NCI-H1417 treated with DMSO at 0.1 percent for 48 hours (cell line): ENCODE measurements at places on chromosomes 2 and 18.

- no peak for DNase-seq
Observed at GRCh38 chr2:119350311-119350998, 16.2 kb downstream of the C2orf76 start.

DNA sequence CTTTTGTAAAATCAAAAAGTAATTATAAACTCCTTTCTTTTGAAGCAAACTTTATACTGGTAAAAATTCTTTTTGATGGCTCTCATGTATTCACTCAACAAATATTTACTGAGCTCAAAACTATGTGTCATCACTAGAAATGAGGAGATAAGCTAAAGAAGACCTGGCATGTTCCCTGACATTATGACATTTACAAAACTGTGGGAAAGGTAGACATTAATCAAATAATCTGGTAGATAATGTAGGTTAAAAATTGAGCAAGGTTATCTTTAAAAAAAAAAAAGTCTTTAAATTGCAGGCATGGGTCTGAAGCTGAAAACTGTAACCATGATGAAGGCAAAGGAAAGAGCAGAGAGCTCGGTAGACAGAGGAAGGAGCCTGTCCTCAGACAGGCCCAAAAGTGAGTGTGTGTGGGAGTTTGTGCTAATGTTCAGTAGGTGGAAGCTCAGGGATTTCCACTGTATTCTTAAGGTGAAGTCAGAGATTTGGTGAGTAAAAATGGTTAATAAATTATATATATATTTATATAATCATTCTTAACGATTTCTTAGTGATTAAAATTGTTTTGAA is 612.9 kb downstream of the LRP1B start:
- DNase-seq: no peak

GRCh38 chr2:47654790-47655562 is 128.0 kb upstream of the MSH6 start:
- no peak for DNase-seq

- no peak for DNase-seq
Observed at GRCh38 chr2:191297033-191297432, 51.8 kb downstream of the MYO1B start.

DNA sequence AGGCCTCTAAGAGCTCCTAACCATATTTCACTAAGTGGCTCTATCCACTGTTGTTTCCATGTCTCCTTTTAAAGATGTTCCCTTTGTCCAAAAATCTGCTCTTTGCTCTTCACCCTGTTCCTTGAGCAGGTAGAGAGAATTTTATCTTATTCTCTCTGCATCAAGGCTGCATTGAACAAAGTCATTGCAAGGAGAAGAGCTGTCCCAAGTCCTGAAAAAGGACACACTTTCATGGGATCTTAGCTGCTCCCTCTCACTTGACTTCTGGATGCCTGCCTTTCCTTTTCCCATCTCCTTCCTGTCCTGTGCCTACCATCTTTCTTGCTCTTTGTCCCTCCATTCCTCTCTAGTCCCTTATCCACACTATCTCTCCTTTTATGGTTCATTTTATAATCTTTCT is 235.2 kb upstream of the THSD7B start:
- no peak for DNase-seq

DNA sequence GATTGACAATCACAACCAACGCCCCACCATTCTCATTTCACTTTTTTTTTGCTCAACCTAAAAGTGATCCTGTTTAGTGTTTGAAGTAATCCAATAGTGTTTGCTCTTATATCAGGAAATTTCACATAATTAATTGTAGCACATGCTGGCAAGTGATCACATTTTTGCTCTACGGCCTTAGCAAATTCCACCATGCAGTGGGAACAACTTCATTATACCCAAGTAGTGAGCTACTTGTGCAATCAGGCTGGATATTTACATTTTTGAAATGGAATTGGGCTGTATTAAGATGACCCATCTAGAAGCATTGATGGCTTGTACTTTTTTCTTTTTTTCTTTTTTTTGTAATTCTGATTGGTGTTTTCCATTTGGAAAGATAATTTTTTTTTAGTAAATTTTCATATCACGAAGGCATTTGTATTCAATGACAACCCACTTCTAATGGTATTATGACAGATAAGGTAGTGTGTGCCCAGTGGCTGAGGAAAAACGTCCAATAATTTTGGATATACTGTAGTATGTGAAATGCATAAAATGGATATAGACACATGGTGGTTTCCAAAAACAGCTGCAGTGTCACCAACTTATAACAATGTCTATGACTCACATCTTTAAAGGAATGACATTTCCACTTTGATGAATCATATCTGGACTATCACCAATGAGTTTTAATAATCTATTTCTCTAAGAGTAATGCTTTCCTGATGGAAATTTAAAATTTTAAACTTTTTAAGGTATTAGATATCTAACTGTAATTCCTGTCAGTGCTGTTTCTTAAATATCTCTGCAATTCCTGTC is 130.6 kb downstream of the COL6A3 start:
- DNase-seq: no peak

GRCh38 chr2:45533771-45534170 is 77.3 kb downstream of the SRBD1 start:
- DNase-seq: no peak

GRCh38 chr2:160358046-160358445 is 135.6 kb downstream of the RBMS1 start:
- no peak for DNase-seq

GRCh38 chr2:41993435-41993925 is 54.3 kb upstream of the PKDCC start:
- no peak for DNase-seq

- DNase-seq: no peak
Observed at GRCh38 chr2:127585270-127585807, 49.9 kb downstream of the MYO7B start.

DNA sequence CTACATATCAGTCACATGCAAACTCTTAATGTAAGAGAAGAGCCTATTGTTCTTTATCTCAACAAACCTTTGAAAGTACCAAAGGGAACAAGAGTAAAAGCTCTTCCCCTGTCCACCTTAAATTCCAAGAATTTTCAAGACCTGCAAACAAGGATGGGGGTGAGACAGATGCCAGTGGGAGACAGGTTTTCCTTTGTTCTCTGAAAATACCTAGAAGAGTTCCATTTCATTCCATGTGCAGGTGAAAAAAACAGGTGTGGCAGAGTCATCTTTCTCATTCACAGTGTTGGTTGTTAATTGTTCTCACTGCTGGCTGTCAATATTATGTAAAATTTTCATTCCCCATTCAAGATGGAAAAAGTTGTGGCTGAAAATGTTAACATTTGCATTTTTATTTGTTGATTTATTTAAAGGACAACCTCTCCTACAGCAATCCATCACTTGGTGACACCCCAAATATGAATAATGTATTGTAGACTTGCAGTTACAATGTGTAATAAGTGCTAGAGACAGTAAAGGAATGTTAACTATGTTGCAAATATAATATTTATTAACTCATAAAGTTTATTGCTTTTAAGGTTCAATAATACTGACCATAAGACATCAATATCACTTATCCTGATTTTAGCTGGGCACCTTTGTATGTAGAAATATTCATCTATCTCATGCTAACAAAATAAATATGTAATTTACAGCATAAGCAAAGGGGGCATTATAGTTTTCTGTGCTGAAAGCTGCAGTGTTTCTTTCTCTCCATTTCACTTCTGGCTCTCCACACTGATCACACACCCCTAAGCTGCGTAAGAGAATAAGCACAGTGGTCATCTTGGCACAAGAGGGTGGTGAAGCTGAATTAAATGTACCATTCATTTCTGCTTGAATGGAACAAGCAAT is 347.0 kb downstream of the KIAA1328 start:
- no peak for DNase-seq

GRCh38 chr18:10361660-10362059 is 92.8 kb upstream of the APCDD1 start:
- DNase-seq: no peak

- DNase-seq: no peak
Observed at GRCh38 chr2:176188774-176189680, 559 bp downstream of the HOXD1 start.

DNA sequence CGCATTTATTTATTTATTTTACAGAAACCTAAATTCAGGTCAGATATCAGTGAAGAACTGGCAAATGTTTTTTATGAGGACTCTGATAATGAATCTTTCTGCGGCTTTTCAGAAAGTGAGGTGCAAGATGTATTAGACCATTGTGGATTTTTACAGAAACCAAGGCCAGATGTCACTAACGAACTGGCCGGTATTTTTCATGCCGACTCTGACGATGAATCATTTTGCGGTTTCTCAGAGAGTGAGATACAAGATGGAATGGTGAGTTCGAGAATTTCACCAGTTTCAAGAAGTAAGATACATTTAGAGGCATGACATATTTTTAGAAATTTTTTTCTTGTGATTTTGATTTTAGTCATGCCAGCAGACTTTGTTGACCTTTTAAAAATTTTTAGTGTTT is 4.6 kb downstream of the CDCA7 start:
- no peak for DNase-seq

DNA sequence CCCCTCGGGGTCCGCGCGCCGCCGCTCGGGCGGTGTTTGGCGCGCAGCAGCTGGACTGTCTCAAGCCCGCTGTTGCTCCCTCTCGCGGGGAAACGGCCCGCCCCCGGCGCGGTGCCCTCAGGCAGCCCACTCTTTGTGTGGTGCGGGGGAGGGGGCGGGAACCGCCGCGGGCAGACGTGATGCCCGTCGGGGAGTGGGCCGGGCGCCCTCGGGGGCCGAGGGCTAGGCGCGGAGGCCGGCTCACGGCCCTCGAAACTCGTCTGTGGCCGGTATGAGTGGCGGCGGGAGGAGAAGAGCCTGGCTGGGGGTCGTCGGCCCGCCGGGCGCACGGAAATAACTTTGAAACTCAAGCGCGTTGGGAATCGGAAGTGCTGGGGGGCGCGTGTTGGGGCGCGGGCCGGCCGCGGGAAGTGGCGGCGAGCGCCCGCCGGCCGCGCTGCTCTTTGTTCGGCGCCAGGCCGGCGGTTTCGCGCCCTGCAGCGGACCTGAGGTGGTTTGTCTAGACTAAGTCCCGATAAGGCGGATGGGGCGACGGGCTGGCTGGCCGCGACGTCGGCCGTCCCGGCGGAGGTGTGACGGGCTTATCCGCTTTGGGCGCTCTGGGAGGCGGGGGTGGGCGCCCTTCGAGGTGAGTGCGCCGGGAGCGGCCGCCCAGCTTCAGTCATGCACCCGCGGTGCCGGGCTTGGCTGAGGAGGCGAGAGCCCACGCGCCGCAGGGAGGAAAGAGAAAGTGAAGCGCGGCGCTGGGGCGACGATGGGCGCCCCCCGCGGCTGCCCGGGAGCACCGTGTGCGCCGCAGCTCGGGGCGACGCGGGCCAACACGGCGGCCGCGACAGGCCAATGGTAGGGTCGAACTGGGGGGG is 679 bp downstream of the PTMA start:
- DNase-seq: no peak

DNA sequence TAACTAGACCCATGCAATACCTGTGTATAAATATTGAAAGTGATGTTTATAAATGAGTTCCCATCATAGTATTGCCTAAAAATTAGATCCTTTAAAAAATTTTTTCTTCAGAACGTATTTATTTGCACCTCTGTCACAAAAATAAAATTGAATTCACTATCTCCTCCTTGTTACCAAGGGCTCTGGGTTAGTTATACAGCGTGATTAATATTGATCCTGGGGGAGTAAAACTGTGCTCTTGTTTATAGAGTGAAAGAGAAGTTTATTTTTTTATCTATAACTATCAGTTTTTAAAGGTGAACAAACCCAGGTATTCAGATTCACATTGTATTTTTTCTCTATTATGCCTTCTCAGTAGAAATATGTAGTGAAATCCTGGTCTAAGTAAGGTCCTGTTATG is 458.5 kb downstream of the CPS1 start:
- DNase-seq: no peak

GRCh38 chr2:232476045-232476444 is 11.6 kb downstream of the ECEL1 start:
- DNase-seq: no peak

GRCh38 chr18:49038423-49038822 is 87.7 kb upstream of the SMAD7 start:
- no peak for DNase-seq

GRCh38 chr2:110816404-110817365 is 84.3 kb downstream of the ACOXL start:
- DNase-seq: no peak

- DNase-seq: no peak
Observed at GRCh38 chr18:57811477-57812125, 8.5 kb upstream of the ATP8B1 start.

DNA sequence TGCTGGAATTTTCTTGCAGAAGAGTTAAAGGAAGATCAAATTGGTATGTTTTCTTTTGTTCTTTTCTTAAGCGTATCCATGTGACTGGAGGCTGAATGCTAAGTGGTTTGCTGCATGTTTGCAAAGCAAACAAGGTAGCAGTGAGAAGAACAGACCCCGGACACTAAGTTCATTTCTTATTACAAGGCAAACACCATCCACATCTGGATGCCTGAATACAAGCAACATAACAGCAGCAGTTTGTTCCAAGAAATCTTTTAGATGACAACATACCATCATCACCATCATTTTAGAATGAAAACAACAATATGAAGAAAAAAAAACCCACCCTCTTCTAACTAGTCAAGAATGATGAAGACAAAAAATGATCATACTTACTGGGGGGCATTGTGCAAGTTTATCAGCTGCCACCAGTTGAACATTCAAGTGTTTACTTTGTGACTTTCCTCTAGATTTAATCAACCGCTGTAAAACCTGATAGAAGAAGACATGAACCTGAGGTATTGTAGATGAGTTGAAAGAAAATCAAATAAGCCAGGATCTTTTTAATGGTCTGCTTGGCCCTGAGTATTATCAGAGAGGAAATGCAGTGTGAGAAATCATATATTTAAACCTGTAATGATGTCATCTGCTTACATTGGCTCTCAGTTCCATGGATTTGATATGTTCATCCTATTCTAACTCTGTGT is 25.0 kb upstream of the ARL5A start:
- DNase-seq: no peak

DNA sequence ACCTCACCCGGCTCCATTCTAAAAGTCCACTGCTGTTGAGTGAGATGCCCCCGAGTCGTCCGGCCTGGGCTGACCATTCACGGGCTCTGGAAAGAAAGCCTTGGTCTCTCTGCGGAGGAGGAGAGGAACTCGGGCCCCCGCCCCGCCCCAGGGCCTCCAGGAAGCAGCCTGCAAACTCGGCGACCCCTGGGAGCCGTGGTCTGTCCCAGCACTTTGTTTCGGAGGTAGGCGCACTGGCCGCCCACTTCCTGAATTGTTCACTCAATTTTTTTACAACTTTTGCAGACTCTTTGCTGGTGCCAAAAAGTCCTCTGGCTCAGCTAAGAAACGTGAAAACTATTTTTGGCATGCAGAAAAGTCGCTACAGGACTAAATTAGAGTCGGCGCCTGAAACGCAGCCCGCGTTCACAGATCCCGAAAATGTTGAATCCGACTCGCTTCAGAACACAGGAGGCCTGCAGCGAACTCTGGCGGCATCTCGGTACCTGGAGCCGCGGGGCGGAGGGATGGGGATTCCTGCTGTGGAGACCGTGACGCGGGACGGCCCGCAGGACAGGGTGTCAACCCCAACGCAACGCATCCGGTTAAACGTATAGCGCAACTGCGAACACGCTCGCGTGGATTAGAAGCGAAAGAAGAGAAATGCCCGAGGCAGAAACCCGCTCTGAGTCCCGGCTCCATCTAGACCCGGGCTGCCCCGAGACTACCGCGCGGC is 1.5 kb downstream of the PXDN start:
- DNase-seq: no peak

GRCh38 chr2:167697194-167697593 is 550.2 kb downstream of the STK39 start:
- no peak for DNase-seq
